ENCODE measurements at places on chromosomes 2 and 18. TPM values are rescaled to one million over a fixed set of nuclear protein-coding genes. Genes with fewer than 3 reads are reported as not detected.

- H3K27ac ChIP-seq, result no peak overlapping the region
- DNase-seq, result no peak
- no peaks in the 10 kb centered on the region for H3K4me1 ChIP-seq
- H3K27me3 ChIP-seq, result peaks cover 2% of the 10 kb centered on the region
Measured at GRCh38 chr2:218430721-218431120, 11.8 kb downstream of the VIL1 start.

DNA sequence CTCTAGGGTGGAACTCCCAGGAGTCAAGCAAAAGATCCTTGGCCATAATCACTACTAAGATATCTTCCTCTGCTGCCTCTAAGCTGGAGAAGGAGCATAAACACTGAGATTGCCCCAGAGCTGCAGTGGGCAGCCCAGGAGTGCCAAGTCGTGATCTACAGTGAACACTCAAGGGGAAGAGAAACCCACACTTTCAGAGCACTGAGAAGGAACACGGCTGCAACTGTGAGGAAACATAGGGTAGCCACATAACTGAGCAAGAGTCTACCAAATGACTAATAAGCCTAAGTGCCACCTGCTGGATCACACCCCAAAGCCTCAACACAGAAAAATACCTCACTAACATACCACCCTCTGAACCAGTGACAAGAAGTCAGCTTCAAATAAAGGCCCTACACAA lies 79.6 kb upstream of the RAB12 start:
- no peaks in the 10 kb centered on the region for H3K36me3 ChIP-seq
- no peak overlapping the region for H3K27ac ChIP-seq
- H3K4me1 ChIP-seq, result peaks cover 9% of the 10 kb centered on the region
- peaks cover 13% of the 10 kb centered on the region for H3K27me3 ChIP-seq

DNA sequence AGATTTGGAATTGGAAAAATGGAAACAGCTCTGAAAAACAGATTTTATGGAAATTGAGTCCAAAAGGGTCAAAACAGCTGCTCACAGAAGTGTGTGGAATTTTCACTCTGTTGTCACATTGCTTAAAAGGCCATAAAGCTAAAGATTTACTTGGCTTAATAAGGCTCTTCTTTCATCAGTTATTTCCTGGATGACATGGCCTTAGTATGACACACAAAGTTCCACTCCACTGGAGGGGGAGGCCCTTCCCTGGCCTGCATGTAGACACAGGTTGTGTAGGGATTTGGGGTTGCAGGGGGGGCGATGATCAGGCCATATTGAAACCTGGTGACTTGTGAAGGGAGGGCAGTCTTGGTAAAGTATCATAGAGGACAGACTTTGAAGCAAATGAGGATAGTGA lies 34.0 kb downstream of the TMEM185B start:
- H3K4me1 ChIP-seq, result peaks cover 3% of the 10 kb centered on the region
- peaks cover 13% of the 10 kb centered on the region for H3K36me3 ChIP-seq
- H3K4me3 ChIP-seq, result no peak overlapping the region
- H3K27me3 ChIP-seq, result peaks cover 23% of the 10 kb centered on the region
- DNase-seq, result peak; percentile 40

GRCh38 chr18:44824884-44825283 lies 144.2 kb downstream of the SETBP1 start:
- H3K4me1 ChIP-seq, result peaks cover 10% of the 10 kb centered on the region
- no peaks in the 10 kb centered on the region for H3K36me3 ChIP-seq
- no peak overlapping the region for H3K4me3 ChIP-seq
- peaks cover 44% of the 10 kb centered on the region for H3K27me3 ChIP-seq
- no peak for DNase-seq

- H3K4me3 ChIP-seq, result peak overlapping the region; percentile 56
- no peaks in the 10 kb centered on the region for H3K36me3 ChIP-seq
- peaks cover 27% of the 10 kb centered on the region for H3K27me3 ChIP-seq
- peaks cover 59% of the 10 kb centered on the region for H3K4me1 ChIP-seq
- DNase-seq, result peak; percentile 90
Measured at GRCh38 chr2:9752441-9753275, 90.6 kb upstream of the TAF1B start.

DNA sequence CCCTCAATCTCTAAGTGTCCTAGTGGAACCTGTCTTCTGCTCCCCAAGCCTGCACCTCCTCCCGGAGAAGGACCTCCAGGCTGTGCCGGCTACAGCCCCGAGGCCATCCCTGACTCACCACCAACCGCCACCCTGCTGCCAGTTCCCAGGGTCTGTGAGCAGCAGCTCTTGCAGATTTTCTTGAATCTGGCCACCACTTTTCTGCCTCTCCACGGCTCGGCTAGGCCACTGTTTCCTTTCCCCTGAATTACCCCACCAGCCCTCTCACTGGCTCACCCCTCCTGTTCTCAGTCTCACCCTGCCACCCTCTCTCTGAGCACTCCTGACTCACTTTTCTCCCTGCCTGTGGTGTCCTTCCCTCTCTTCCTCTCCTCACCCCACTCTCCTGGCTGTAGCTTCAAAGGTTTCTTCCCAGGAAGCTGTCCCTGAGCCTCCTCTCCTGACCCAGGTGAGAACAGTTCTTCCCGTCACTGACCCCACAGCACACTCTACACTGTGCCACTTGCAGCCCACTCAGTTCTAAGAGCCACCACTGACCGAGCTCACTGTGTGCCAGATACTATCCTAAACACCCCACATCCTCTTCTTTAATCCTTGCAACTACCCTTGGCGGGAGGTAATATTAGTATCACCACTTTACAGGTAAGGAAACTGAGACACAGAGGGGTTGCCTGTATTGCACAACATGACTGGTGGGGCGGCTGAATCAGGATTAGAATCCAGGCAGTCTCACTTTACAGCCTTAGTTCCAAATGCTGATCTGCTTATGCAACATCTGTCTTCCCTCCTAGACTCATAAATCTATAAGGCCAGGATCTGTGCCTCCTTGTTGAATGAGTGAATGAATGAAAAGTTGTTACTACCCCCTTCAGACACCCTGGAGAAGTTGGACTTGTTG lies 111.6 kb downstream of the SMAD7 start:
- no peaks in the 10 kb centered on the region for H3K27me3 ChIP-seq
- no peak overlapping the region for H3K4me3 ChIP-seq
- H3K27ac ChIP-seq, result peak overlapping the region; percentile 68
- peaks cover 60% of the 10 kb centered on the region for H3K4me1 ChIP-seq
- no peaks in the 10 kb centered on the region for H3K36me3 ChIP-seq
- no peak for DNase-seq

- H3K4me3 ChIP-seq, result no peak overlapping the region
- H3K4me1 ChIP-seq, result peaks cover 2% of the 10 kb centered on the region
- peak; percentile 54 for DNase-seq
- H3K27me3 ChIP-seq, result no peaks in the 10 kb centered on the region
- H3K27ac ChIP-seq, result no peak overlapping the region
Measured at GRCh38 chr2:212777020-212777491, 238.5 kb upstream of the ERBB4 start.

GRCh38 chr2:68190991-68191731 lies 33.5 kb downstream of the PNO1 start:
- H3K27me3 ChIP-seq, result no peaks in the 10 kb centered on the region
- no peak overlapping the region for H3K4me3 ChIP-seq
- H3K27ac ChIP-seq, result peak overlapping the region; percentile 80
- peaks cover 30% of the 10 kb centered on the region for H3K4me1 ChIP-seq
- peaks cover 5% of the 10 kb centered on the region for H3K36me3 ChIP-seq
- DNase-seq, result no peak

GRCh38 chr2:119713819-119714490 lies 35.0 kb downstream of the TMEM177 start:
- H3K36me3 ChIP-seq, result no peaks in the 10 kb centered on the region
- DNase-seq, result no peak
- no peak overlapping the region for H3K4me3 ChIP-seq
- peaks cover 2% of the 10 kb centered on the region for H3K27me3 ChIP-seq
- H3K4me1 ChIP-seq, result peaks cover 2% of the 10 kb centered on the region
- H3K27ac ChIP-seq, result no peak overlapping the region

DNA sequence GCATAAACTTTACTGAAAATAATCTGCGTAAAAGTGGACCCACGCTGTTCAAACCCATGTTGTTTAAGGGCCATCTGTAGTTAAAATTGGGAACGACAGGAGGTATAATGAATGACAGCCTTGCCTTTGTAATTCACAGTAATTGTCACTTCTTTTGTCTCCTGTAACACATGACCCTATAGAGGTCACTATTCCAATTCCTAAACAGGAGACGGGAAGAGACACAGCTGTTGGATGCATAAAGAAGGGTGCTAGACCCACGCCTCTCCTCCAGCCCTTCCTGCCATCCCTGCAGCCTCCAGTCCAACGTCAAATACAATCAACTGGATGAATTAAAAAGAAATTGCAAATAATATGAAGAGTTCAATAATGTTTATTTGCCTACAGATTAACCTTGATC lies 63.1 kb upstream of the NFATC1 start:
- H3K36me3 ChIP-seq, result peaks cover 4% of the 10 kb centered on the region
- H3K27ac ChIP-seq, result no peak overlapping the region
- no peaks in the 10 kb centered on the region for H3K4me1 ChIP-seq
- no peak for DNase-seq
- no peak overlapping the region for H3K4me3 ChIP-seq

- H3K27ac ChIP-seq, result no peak overlapping the region
- H3K4me3 ChIP-seq, result no peak overlapping the region
- no peaks in the 10 kb centered on the region for H3K4me1 ChIP-seq
- H3K36me3 ChIP-seq, result no peaks in the 10 kb centered on the region
- H3K27me3 ChIP-seq, result peaks cover 11% of the 10 kb centered on the region
Measured at GRCh38 chr2:205892251-205892655, 193.7 kb downstream of the INO80D start.

Gene HOXD8
- total RNA-seq, result not detected

Gene PSMG2
- total RNA-seq, result 109 TPM

Gene SEMA4F
- total RNA-seq, result 3.5 TPM

Gene MOGAT1
- total RNA-seq, result not detected

Measured in activated CD4-positive, alpha-beta T cell treated with anti-CD3 and anti-CD28 coated beads, Interleukin-2, amount 10 ng/mL, durations not matched to agents 24 days and 14 days (primary cell).